Nucleus accumbens (tissue), 56 donors: ENCODE measurements at places on chromosomes 7 and 10.

DNA sequence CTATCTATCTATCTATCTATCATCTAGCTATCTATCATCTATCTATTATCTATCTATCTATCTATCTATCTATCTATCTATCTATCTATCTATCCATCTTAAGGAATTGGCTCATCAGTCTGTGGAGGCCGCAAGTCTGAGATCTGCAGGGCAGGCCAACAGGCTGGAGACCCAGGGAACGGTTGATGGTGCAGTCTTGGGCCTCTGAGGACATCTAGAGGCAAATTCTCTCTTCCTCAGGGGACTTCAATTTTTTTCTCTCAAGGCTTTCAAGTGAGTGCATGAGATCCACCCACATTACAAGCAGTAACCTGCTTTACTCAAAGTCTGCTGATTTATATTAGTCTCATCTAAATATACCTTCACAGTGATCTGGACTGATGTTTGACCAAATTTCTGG is 197.0 kb downstream of the GLRX3 start:
- no peak for DNase-seq

DNA sequence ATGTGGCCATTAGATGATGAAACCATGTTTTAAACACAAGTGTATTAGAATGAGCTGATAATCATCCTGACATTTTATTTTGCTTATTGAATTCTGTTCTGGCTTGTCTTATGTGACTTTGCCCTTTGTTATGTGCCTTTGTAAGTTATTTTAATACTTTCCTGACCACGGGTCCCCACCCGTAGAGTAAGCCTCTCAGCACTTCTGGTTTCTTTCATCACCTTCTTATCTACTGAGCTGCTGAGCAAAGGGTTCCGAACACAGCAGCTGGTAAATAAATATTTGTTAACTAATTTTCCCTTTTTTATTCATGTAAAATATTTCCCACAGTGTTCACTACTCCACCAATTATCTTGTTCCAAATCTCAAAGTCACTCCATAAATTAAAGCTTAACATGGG is 1115.3 kb downstream of the SORCS3 start:
- DNase-seq: no peak

- no peak for DNase-seq
Observed at GRCh38 chr7:131008840-131009711, 275.1 kb upstream of the KLF14 start.

- DNase-seq: no peak
Observed at GRCh38 chr7:127904670-127904985, 126.6 kb downstream of the LRRC4 start.

- DNase-seq: no peak
Observed at GRCh38 chr7:43511769-43512515, 71.0 kb upstream of the STK17A start.

DNA sequence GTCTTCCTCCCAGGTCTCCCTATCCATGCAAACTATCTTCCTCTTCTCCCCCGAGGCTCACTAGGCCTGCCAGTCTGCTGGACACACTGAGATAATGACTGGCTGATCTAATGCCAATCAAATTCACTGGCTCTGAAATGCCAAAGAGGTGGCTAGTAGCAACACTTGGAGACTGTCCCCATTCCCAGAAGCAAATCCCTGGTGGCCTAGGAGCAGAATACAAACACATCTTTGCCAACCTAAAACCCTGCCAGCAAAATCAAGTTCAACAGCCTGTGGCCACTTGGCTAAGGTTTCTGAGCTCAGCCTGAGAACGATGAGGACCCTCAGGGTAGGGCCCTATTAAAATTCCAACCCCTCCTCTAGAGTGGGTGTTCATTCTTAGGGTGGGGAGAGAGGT is 46.6 kb downstream of the SH3PXD2A start:
- no peak for DNase-seq

DNA sequence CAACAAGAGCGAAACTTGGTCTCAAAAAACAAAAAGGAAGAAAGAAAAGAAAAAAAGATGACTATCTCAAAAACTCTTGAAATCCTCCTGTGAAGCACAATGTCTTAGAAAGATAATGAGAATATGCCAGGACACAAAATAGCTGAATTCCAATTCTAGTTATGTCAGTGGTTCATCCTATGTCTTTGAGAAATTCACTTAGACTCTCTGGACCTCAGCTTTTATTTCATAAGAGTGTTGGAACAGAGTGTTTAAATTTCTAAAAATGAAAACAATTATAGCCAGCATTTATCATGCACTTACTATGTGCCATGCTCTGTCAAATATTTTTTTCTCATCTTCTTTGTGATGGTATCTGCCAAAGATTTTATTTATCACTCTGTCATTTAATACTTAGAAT is 13.3 kb upstream of the HYCC1 start:
- no peak for DNase-seq

DNA sequence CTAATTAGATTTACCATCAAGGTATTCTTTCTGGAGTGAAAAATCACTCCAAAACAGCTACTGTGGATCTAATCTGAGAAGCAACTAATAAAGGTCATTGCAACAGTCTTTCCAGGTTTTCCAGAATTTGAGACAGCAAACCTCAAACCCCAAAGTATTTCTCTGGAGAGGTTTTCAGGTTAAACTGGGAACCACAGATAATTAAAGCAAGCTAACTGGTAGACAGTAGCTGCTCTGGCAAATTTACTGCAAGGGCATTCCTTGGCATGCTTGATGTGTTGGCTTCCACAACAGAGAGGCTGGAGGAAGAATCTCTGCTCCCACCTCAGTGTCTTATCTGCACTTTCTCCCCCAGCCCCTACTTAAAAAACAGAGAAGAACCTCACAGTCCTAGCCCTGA is 140.0 kb upstream of the NRBF2 start:
- DNase-seq: no peak

DNA sequence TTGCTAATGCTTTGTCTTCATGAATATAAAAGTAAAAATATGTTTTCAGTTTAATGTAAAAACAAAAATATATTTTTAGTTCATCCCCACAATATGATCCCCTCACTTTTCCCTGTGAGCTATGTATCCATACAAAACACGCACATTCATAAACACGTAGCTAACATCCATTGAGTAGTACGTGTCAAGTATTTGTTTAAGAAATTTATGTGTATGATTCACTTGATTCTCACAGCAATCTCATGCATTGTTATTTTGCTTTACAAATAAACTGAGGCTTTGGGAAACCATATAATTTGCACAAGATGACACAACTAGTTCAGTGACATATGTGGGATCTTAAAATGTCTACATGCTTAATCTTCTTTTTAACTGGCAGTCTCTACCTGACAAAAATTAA is 329.6 kb upstream of the SEMA3C start:
- no peak for DNase-seq

- DNase-seq: no peak
Observed at GRCh38 chr7:80307227-80307856, 172.7 kb downstream of the GNAI1 start.

GRCh38 chr7:6121141-6121540 is 90.0 kb downstream of the ANKRD61 start:
- no peak for DNase-seq

GRCh38 chr10:78443900-78444571 is 410.4 kb downstream of the RPS24 start:
- no peak for DNase-seq

GRCh38 chr10:104441329-104442000 is 87.8 kb downstream of the CFAP58 start:
- DNase-seq: no peak

GRCh38 chr7:47576031-47576865 is 5.7 kb downstream of the TNS3 start:
- no peak for DNase-seq

- no peak for DNase-seq
Observed at GRCh38 chr7:26639111-26639510, 225.3 kb downstream of the SKAP2 start.

- peak; percentile 60 for DNase-seq
Observed at GRCh38 chr7:66629222-66630062, 761 bp downstream of the KCTD7 start.

DNA sequence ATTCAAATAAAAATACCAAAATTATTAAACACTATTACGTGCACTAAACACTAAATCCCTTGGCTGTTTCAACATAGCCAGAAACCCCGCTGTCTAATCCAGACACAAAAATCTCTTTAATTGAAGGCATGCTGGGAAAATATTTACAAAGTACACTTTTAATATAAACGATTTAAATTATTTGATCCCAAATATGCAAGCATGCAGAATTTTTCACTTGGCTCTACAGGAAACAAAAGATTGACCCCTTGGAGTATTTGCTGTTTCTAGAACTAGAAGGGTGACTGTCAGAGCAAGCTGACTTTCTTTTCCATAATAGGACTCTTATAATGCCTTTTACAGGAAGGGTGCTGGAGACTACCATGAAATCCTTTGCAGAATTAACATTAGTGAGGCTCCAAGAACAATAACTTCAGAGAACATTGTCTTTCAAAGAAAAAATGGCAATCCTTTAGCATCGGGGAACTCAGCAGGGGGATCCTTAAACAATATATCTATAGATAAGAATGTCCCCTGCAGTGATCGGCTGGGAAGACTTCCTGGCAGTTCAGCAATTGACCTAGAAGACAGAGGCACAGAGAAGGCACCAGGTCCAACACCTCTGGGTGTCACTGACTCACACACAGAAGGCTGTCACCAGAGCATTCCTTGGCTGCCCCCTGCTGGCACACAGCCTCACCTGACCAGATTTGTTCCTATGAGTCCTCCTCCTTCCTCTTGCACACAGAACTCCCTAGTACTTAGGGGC is 55.8 kb upstream of the MRLN start:
- peak; percentile 9 for DNase-seq

GRCh38 chr7:153829525-153829924 is 222.7 kb upstream of the DPP6 start:
- no peak for DNase-seq

GRCh38 chr10:77417359-77417758 is 220.2 kb downstream of the KCNMA1 start:
- DNase-seq: no peak

DNA sequence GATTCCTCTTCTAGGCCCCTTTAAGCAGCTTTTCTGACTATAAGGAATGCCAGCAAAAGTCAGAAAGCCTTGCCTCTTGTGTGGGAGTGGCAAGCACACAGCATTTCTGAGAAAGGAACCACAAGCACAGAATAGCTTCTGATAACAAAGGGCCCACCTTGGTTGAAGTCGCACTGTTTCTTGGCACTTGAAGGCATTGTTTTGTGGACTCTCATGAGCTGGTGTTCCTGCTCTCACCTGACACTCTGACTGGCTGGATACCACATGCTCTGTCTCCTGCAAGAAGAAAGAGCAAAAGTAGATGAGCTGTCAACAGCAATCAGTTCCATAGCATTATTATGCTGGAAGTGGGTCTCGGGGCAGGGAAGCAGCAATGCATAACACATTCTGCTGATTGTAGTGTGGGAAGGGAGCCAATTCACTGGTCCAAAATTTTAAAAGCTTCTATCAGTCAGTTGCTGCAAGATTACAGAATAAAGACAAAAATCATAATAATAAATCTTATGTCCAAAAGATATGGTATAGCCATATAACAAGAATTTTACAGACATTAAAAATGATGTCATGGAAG is 38.4 kb downstream of the FAM13C start:
- no peak for DNase-seq

GRCh38 chr7:101705331-101705730 is 76.2 kb upstream of the MYL10 start:
- DNase-seq: no peak

DNA sequence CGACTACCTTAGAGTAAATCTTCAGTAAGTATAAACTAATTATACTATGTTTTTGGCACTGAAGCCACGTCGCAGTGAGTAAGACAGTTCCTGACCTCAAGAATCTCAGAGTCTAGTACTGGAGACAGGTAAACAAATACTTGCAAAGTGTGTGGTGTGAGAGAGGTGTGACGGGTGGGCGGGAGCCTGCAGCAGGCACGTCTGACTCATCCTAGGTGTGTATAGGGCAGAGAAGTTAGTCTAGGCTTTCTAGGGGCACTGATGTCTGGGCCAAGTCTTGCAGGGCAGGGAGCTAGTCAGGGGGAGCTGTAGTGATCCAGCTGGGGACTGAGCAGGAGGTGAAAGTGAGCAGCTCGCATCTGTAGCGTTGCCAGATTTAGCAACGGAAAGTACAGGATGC is 35.9 kb upstream of the SFTPD start:
- no peak for DNase-seq

GRCh38 chr10:46310851-46311250 is 24.1 kb downstream of the ANTXRL start:
- DNase-seq: no peak

GRCh38 chr10:133110609-133111275 is 23.0 kb downstream of the ADGRA1 start:
- DNase-seq: no peak

- DNase-seq: no peak
Observed at GRCh38 chr7:38147005-38147404, 31.0 kb upstream of the STARD3NL start.
